T-helper 17 cell (primary cell): ENCODE measurements at places on chromosomes 3 and 15.

- no peak overlapping the region for H3K4me3 ChIP-seq
- DNase-seq, result no peak
- H3K4me1 ChIP-seq, result no peaks in the 10 kb centered on the region
- H3K27ac ChIP-seq, result no peak overlapping the region
- no peaks in the 10 kb centered on the region for H3K27me3 ChIP-seq
- H3K36me3 ChIP-seq, result no peaks in the 10 kb centered on the region
These were observed 170.5 kb downstream of the CTNNB1 start for GRCh38 chr3:41369838-41370237.

DNA sequence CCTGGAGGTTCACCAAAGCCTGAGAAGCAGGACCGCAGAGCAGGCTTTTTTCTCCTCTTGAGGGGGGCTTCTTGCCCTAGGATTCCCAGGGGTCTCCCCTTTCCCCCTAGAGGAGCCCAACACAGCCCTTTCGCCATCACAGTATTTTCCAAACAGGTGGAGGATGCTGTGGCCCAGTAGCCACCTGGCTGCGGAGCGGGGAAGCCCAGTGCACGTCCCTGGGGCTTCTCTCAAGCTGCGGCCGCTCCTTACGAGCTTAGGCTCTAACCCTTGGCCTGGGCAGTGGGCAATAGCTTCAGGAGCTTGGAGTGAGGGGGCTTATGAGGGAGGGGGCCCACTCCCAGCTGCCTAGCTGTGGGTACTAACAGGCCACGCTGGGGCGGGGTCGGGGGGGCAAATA is 11.6 kb upstream of the DLL4 start:
- no peak overlapping the region for H3K27ac ChIP-seq
- no peaks in the 10 kb centered on the region for H3K4me1 ChIP-seq
- H3K27me3 ChIP-seq, result peaks cover 4% of the 10 kb centered on the region
- DNase-seq, result no peak
- no peaks in the 10 kb centered on the region for H3K36me3 ChIP-seq

DNA sequence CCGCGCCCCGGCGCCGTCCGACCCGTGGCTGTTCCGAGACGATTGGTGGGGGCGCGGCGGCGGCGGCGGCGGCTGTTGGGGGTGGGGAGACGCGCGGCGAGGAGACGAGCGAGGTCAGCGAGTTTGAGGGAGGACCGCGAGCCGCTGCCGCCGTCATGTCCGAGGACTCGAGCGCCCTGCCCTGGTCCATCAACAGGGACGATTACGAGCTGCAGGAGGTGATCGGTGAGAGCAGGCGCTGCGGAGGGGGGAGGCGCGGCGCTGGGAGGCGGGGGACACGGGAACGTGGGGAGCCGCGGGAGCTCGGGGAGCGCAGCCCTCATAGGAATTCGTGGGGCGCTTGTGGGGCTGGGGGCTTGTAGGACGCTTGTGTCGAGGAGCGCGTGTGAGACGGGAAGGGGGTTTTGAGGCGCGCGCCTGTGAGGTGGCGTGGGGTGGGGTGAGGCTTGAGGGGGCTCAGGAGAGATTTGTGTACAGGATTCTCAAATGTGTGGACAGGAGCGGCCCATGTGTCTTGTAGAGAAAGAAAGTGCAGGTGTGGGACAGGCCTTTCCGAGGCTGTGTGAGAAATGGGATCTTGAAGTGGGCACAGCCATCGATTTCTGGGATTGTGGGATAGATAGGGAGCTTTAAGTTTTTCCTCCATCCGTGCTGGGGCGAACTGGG is 518 bp downstream of the OXSR1 start:
- no peaks in the 10 kb centered on the region for H3K27me3 ChIP-seq
- H3K4me3 ChIP-seq, result peak overlapping the region; percentile 95
- H3K36me3 ChIP-seq, result no peaks in the 10 kb centered on the region

DNA sequence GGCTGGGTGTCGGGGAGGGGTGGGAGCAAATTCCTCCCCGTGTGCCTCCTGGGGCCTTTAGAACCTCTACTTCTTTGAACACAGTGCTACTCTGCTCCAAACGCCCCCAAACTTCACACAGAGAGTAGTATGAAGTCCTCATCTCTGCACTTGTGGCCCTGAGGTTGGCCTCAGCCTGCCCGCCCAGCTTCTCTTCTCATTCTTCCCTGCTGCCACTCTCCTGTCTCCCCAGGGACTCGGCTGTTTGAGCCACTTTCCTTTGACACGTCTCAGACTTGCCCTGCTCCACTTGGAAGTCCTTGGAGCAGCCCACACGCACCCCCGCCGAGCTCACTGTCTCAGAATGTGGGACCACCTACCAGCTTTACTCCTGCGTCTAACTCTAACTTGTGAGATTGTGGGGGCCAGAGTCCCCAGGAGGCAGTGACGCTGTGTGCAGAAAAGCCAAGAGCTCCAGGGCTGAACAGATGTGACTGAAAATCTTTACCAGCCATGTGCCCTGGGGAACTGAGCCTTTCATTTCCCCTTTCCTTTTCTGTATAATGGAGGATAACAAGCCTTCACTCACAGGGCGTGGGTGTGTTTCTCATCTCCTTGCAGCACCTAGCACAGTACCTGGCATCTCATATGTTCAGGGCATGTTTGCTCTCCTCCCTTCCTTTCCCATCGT is 233.6 kb upstream of the CTDSPL start:
- no peak overlapping the region for H3K27ac ChIP-seq
- no peak overlapping the region for H3K4me3 ChIP-seq
- H3K27me3 ChIP-seq, result peaks cover 45% of the 10 kb centered on the region
- no peak for DNase-seq

GRCh38 chr3:46324036-46324435 is 29.9 kb upstream of the CCR2 start:
- no peaks in the 10 kb centered on the region for H3K36me3 ChIP-seq
- no peak for DNase-seq
- no peaks in the 10 kb centered on the region for H3K4me1 ChIP-seq
- H3K27me3 ChIP-seq, result no peaks in the 10 kb centered on the region

- peaks cover 17% of the 10 kb centered on the region for H3K27me3 ChIP-seq
- H3K27ac ChIP-seq, result no peak overlapping the region
- no peaks in the 10 kb centered on the region for H3K4me1 ChIP-seq
- H3K36me3 ChIP-seq, result no peaks in the 10 kb centered on the region
- DNase-seq, result no peak
These were observed 737.7 kb upstream of the ALCAM start for GRCh38 chr3:104629038-104629437.

DNA sequence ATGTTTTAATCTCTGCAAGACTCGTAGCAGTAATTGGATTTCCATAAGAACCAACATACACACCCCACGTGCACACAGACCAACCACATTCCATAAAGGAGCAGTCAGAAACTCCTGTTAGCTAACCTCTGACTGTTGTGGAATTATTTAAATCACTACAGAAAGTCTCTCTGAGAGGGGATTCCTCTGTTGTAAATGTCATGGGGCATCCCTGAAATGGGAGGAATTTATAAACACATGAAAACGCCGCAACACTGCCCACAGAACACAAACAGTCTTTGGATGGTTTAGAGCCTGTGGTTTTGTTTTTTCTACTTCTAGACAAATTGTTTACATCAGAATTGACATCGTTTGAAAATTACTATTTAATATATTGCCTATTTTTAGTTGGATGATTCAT is 740.1 kb upstream of the GRM7 start:
- H3K4me1 ChIP-seq, result no peaks in the 10 kb centered on the region
- no peaks in the 10 kb centered on the region for H3K27me3 ChIP-seq
- no peak overlapping the region for H3K27ac ChIP-seq

DNA sequence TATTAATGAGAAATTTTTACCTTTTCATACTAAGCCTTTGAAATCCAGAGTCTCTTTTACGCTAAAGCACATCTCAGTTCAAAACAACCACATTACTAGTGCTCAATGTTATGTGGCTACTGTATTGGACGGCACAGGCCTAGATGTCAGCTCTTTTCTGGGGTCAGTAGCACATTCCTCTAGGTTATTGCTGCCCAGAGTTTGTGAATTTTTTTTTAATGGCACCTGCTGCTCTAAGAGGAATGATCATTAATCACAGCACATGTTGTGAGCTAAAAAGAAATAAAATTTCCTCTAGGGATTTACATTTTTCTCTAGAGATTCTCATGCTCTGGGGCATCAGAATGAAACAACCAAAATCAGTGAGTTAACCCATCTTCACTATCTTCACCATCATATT is 436.8 kb upstream of the THBS1 start:
- no peak overlapping the region for H3K27ac ChIP-seq
- H3K4me3 ChIP-seq, result no peak overlapping the region
- no peaks in the 10 kb centered on the region for H3K36me3 ChIP-seq
- no peaks in the 10 kb centered on the region for H3K4me1 ChIP-seq

GRCh38 chr15:89513284-89513683 is 16.9 kb upstream of the RHCG start:
- no peaks in the 10 kb centered on the region for H3K4me1 ChIP-seq
- DNase-seq, result no peak
- peaks cover 70% of the 10 kb centered on the region for H3K27me3 ChIP-seq
- H3K36me3 ChIP-seq, result no peaks in the 10 kb centered on the region
- H3K27ac ChIP-seq, result no peak overlapping the region

DNA sequence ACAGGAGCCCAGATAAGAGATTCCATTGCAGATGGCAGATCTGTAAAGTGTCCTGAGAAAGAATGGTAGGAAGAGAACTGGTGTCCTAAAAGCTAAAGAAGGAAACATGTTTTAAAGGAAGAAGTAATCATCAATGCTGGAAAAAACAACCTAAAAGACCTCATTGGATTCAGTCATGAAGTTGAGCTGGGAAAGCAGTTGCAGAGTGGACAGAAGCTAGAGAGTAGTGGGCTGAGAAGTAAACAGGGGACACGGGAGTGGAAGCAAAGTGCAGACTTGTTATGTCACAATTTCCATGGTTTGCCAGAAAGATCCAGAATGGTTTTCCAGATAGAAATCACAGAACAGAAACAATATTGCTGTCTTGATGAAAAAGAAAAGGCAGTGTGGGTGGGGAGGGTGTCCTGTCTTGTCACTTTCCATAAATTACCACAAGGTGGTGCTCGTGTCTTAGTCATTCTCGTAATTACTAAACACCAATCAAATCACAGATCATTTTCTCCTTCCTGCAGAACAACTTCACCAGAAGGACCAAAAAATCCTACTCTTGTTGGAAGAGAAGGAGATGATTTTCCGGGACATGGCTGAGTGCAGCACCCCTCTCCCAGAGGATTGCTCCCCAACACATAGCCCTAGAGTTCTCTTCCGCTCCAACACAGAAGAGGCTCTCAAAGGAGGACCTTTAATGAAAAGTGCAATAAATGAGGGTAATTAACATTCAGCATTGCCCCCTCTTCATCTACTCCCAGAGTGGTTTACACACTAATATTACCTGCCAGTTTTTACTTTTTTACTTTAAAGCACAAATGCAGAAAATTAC is 64.5 kb downstream of the KLHL25 start:
- H3K36me3 ChIP-seq, result peaks cover 30% of the 10 kb centered on the region
- DNase-seq, result no peak
- no peak overlapping the region for H3K4me3 ChIP-seq
- no peaks in the 10 kb centered on the region for H3K27me3 ChIP-seq
- H3K4me1 ChIP-seq, result peaks cover 15% of the 10 kb centered on the region

DNA sequence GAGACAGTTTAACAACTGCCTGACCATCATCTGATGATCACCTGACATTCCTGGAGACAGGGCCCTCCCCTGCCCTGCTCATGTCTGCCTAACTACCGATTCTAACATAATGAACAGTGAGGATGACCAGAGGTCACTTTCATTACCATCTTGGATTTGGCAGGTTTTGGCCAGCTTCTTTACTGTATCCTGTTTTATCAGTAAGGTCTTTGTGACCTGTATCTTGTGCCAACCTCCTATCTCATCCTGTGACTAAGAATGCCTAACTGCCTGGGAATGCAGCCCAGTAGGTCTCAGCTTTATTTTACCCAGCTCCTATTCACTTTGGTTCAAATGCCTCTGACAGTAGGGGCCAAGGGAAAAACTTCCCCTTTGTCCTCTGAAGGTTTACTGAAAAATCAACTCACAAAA is 40.2 kb downstream of the METTL6 start:
- H3K4me3 ChIP-seq, result no peak overlapping the region
- peaks cover 2% of the 10 kb centered on the region for H3K36me3 ChIP-seq
- DNase-seq, result no peak

DNA sequence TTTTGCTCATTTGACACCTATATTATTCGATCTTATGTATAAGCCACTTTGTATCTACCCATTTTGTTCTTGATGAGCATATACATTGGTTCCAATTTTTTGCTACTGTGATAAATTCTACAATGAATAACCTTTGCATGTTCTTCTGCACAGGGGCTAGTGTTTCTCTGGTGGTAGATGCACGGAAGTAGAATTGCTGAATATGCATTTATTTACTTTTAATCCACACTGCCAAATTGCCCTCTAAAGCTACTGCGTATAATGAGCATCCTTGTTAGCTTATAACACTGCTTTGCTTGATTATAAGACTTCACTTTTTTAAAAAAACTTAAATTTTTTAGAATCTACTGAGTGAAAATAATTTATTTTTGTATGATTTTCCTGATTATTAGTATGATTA is 84.2 kb upstream of the PIAS1 start:
- H3K4me3 ChIP-seq, result no peak overlapping the region
- no peaks in the 10 kb centered on the region for H3K4me1 ChIP-seq
- H3K36me3 ChIP-seq, result peaks cover 2% of the 10 kb centered on the region
- DNase-seq, result no peak
- H3K27me3 ChIP-seq, result peaks cover 66% of the 10 kb centered on the region

DNA sequence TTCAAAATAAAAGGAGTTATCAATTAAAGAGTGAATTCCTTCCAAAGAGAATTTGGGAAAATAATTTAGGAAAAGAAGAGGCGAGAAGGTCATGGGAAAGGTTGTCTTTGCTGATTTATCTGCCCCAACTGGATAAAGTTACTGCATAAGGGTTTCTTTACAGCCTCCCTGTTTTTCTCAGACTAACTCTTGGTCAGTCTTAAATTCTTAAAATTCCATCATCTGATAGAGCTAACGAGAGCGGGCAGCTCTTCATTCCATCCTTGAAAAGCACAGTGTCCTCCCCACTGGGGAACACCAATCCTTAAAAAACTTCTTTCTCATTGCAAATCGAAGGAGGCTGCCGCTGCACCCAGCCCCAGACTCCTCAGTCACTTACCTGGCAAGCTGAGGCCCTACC is 107.2 kb downstream of the PGPEP1L start:
- H3K36me3 ChIP-seq, result peaks cover 2% of the 10 kb centered on the region
- H3K4me1 ChIP-seq, result peaks cover 10% of the 10 kb centered on the region
- no peak overlapping the region for H3K27ac ChIP-seq
- DNase-seq, result no peak
- no peak overlapping the region for H3K4me3 ChIP-seq

GRCh38 chr15:73120269-73120668 is 68.0 kb downstream of the NEO1 start:
- H3K36me3 ChIP-seq, result peaks cover 13% of the 10 kb centered on the region
- H3K4me3 ChIP-seq, result no peak overlapping the region
- H3K4me1 ChIP-seq, result peaks cover 11% of the 10 kb centered on the region

- H3K4me3 ChIP-seq, result no peak overlapping the region
- no peak for DNase-seq
- peak overlapping the region; percentile 16 for H3K27ac ChIP-seq
- no peaks in the 10 kb centered on the region for H3K36me3 ChIP-seq
These were observed 220.4 kb upstream of the GADL1 start for GRCh38 chr3:31114929-31115283.

DNA sequence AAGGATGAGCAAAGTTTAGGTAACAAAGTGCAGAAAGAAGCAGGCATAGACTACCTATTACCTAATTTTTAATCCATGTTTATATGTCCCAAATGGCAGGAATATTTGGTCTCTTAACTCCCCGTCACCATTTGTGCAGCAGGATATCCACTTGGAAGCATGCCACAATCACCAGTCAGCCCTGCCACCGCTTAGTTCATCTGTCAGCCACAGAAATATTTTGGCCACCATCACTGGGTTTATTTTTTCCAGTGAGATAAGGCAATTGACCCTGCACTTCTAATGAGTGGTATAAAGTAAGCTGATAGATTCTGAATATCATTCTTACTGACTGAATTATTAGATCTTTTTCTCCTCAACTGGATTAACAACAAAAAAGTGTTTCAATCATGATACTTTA is 152.9 kb upstream of the SOX2 start:
- H3K36me3 ChIP-seq, result no peaks in the 10 kb centered on the region
- H3K4me3 ChIP-seq, result no peak overlapping the region
- no peaks in the 10 kb centered on the region for H3K27me3 ChIP-seq
- DNase-seq, result no peak
- no peak overlapping the region for H3K27ac ChIP-seq
